Activated gamma-delta T cell treated with anti-CD3 and anti-CD28 coated beads, Interleukin-2, amount 50 U/mL, for 16 hours (primary cell): ENCODE measurements at places on chromosomes 11 and 22.

DNA sequence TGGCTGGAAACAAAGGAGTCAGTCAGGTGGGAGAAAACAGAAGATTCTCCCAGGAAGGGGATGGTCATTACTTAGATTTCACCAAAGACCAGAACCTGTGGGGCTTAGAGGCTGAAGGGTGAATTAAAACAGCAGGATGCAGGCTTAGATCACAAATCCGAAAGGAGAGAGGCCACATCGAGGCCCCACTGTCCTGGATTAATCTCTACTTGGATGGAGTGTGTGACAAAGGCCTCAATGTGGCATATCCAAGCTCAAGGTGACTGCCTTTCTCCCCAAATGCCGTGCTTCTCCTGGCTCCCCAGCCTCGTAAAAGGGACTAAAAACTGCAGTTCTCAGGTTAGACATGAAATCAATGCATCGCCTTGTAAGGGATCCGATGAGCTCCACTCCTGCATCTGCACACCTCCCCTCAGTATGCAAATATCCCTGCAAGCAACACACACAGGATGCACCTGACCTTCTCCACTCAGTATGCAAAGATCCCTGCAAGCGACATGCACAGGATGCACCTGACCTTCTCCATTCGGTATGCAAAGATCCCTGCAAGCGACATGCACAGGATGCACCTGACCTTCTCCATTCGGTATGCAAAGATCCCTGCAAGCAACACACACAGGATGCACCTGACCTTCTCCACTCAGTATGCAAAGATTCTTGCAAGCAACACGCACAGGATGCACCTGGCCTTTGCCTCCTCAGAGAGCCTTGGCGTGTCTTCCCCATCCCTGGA lies 447.4 kb downstream of the BRD1 start:
- DNase-seq, result no peak

- no peak for DNase-seq
These were observed 2.8 kb upstream of the FADD start for GRCh38 chr11:70200212-70200844.

DNA sequence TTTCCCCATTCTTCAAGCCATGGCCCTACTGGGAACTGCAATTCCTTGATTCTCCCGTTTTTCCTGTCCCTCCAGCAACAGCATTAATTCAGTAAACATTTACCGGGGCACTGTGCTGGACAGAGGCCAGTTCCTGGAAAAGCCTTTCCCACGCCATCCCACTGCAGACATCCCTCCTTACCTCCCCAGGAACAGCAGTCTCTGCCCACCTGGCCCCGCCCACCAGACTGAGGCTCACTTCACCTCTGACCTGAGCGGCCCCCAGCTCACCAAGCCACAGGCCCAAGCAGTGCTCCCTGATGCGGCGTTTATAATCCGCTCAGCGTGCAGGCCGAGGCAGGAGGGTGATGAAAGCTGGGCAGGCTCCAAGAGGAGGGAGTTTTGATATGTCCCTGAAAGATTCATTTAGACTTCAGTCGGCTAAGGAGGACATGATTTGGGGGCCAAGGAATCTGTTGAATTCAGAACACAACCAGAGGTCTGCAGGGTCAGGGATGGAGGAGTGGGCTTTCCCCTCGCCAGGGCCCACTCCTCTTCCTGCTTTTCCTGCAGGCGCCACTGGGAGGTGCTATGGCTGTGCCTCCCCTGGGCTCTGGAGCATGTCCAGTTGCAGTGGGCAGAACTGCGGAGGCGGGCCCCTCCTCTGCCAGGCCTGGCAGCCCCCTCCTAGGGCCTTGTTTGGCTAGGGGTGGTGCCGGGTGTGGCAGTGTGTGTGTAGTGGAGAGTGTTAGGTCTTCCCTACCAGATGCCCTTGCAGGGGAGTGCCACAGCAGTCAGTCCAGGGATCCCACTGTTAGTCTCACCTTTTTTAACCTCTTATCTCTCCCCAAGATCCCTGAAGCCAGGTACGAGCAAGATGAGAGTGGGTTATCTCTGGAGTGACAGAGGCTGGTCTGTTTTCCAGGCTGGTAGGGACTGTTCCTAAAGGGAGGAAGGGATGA lies 1.4 kb upstream of the TAGLN start:
- no peak for DNase-seq

GRCh38 chr11:8080674-8081590 lies at the start of gene TUB:
Gene TUB (plus strand): TSS chr11:8081211. CDS start chr11:8081511, 300 bp downstream.
- no peak for DNase-seq

DNA sequence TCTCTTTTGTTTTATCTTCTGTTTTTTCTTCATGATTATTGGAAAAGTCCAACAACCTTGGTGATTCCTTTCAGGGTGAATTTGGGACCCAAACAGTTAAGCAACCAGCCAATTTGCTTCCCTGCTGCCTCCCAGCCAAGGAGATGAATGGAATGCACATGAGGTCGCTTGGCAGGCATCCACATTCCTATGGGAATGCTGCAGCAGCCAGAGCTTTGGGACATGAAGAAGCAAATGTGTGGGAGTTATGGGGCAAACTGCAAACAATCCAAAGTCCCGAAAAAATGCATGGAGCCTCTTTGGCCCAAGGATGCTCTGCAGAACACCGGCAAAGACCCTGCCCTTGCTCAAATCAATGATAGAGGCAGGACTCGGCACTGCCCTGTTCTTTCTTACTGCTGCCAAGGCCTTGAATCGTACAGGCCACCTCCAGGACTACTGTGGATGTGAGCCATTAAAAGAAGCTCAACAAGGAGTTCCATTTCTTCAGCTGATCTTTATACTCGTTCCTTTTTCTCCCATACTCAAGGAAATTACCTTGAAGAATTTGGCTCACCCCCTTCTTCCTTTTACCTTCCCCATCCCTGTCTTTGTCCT lies 117.3 kb upstream of the TEAD1 start:
- DNase-seq, result no peak
